RPMI8226 (cell line): ENCODE measurements at places on chromosomes 12 and 14.

DNA sequence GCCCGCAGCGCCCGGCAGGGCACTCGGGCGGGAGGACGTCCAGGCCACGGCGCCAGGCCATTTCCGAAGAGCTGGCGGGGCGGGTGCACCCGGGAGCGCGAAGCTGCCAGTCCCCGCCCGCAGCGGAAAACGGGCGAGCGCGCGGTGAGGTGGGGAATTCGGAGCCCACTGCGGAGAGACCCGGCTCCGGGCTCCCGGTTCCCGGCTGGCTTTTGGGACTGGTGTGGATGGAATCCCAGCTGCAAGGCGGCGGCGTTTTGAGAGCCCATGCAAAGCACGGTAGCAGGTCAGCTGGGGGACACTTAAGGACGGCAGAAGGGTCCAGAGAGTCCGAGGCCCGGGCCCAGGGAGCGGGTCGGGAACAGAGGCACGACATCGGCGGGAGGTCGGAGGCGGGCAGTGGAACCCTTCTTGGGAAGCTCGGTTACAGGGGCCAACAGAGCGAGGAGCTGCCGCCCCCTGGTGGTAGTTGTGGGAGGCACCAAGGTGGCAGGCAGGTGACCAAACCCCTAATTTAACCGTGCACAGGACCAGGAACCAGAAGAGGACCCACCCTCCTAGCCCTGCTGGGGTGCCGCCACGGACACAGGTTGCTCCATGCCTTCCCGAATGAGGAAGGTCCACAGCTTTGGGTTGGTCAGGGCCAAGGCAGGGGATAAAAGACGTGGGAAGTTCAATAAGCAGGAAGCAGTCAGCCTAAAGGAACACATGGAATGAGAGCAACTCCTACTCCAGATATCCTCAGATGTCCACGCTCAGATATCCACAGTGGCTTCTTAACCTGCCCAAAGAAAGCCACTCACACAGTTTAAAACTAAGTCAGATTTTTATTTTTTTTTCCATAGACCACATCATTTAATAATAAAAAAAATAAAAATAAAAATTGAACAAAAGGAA is 685 bp upstream of the CDH24 start:
- peak; percentile 81 for DNase-seq

DNA sequence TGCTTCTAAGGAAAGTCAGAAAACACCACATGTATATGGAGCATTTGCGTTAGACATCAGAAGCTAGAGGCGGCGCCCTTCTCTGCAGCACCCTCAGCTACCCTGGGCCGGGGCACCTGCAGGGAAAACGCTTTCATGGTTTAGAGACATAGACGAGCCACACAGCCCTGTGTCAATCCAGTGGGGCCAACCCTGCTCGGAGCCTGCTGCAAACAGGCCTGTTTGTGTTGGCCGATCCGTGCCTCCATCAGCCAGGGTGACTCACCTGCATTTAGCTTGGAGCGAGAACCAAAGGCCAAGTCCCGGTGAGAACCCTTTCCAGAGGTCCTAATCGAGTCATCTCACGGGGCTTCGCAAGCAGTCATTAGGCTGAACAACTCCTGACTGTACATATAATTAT is 19.5 kb upstream of the FZD10 start:
- no peak for DNase-seq

DNA sequence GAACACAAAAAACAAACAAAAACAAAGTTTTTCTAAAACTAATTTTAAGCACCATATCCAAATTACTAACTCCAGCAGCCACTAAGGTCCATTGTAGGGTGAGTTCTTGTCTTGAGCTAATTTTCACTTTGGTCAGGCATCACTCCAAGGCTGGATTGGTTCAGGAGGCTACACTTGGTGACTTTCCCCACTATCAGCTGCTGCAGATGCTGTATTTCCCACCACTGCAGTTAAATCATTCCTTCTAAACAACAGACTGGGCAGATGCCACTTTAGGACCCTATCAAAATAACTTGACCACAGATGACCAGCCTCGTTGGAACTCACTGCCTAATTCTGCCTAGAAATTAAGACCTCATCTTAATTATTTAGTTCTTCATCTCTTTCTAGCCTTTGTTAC is 140.5 kb downstream of the SLC16A7 start:
- DNase-seq: no peak

GRCh38 chr14:72740966-72741825 is 152.7 kb downstream of the DPF3 start:
- no peak for DNase-seq

- no peak for DNase-seq
Observed at GRCh38 chr14:73762375-73762822, 48.2 kb upstream of the PNMA1 start.

DNA sequence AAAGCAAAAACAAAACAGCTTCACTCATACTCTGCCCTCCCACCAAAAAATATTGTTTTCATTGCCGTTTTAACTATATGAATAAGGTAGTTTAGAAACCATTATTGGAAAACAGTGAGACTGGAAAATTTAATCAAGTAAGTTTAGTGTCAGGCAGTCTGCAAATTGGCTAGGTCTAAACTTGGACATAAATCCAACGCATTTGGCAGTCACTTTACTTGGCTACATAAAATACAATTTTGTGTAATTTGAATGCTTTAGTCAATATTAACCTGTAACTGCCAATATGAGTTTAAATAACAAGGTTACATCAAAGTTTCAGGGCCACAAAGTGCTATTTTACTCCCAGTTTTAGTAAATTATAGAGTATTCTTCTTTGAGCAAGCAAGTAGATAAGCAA is 202.3 kb upstream of the SLC38A2 start:
- no peak for DNase-seq

- DNase-seq: no peak
Observed at GRCh38 chr12:50117057-50117622, 5.1 kb downstream of the COX14 start.

- no peak for DNase-seq
Observed at GRCh38 chr14:59465316-59466135, at the start of gene GPR135. Gene GPR135, minus strand, starts transcription at chr14:59465380. Its CDS starts 154 bp downstream, at chr14:59465226.

DNA sequence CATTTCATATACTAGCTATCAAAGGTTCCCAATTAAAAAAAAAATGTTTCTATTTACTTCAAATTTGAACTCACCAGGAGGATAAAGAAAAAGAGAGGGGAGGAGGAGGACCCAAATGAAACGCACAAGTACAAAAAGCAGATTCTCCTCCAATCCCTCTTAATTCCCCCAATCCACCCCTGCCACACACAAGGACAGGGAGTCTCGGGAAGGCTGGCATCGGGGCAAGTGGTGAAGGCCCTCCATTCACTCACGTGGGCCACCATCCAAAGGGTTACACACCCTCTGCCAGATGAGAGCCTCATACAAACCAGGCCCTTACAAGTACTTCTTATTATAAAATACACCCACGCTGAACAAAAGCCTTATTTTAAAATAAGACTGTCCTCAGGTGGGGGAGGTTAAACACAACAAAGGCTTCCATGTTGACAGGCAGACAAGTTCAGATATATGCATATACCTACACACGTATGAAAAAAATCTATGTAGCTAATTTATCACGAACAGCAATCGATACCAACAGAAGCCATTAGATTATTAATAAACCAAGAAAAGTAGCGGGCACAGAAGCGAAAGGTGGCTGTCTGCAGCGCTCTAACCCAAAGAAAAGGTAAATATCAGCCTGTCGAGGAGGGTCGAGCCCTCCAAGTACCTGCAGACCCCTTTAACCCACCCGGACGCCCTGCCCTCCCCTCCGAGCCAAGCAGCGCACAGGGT is 1.5 kb downstream of the ATP2B1 start:
- DNase-seq: peak; percentile 12

- no peak for DNase-seq
Observed at GRCh38 chr14:49754570-49755097, 13.3 kb upstream of the KLHDC2 start.

GRCh38 chr12:65526311-65526710 is 247.8 kb downstream of the MSRB3 start:
- DNase-seq: no peak

DNA sequence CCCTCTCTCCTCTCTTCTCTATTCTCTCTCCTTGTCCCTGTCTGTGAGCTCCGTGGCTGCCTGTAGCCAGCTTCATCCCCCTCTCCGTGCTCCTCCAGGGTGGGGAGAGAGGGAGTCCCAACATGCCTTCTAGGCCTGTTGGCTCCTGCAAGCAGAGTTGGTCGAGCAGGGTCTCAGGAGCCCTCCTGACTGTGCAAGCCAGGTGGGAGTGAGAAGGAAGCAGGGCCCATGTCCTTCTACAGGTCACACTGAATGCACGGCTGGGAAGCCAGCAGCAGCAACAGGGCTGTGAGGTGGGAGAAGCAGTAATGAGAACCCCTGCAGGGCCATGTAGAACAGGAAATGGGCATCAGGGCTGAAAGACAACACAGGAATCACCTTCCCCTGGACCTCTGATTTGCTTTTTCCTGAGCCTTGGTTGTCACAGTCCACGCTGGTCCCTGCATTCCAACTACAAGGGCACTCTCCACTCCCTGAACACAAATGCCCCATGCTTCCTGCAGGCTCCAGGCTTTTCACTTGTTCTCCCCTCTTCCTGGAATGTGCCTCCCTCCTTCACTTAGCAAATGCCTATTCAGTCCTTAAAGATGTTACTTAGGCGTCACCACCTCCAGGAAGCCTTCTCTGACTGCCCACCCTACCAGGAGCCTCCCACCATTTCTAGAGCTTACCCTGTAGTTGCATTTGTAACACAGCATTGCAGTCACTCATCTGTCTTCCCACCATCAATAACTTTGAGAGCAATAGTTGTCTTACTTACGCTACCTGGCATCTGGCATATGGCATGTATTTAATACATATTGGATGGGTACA is 51.2 kb downstream of the TSPAN11 start:
- DNase-seq: no peak

GRCh38 chr12:53820514-53821306 is 68.9 kb upstream of the CISTR start:
- DNase-seq: no peak

GRCh38 chr12:3103806-3104205 is 26.6 kb downstream of the TSPAN9 start:
- no peak for DNase-seq
